Hypothalamus (tissue), 51 donors: ENCODE measurements at places on chromosomes 4 and X.

GRCh38 chr4:183430317-183430993, 14.0 kb upstream of the CDKN2AIP start:
- DNase-seq = no peak

DNA sequence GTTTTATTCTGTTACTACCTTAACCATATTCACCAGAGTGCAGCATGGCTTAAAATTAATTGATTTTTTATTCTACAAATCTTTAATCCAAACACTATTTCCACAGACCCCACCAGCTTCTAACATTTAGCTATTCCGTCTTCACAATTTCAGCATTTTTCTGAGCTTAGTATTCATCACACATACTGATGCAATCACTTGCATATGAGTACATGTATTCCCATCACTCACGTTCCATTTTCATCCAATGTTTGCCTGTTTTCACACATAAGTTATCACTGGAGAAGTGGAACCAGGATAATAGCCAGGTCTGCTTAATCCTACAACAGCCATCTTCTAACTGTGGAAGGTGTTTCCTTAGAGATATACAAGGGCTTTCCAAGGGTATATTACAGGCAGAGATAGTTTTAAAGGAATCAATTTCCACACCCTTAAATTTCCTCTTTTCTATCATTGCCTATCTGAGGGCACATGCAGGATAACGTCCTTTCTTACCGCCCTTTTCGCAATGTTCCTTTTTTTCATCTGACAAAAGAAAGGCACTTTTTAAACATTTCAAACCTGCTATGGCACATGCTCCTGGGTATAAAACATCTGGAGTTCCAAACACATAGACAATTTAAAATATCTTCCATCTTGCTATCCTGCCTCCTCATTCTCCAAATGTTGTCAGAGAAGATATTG, 115.8 kb downstream of the CORIN start:
- no peak for DNase-seq

DNA sequence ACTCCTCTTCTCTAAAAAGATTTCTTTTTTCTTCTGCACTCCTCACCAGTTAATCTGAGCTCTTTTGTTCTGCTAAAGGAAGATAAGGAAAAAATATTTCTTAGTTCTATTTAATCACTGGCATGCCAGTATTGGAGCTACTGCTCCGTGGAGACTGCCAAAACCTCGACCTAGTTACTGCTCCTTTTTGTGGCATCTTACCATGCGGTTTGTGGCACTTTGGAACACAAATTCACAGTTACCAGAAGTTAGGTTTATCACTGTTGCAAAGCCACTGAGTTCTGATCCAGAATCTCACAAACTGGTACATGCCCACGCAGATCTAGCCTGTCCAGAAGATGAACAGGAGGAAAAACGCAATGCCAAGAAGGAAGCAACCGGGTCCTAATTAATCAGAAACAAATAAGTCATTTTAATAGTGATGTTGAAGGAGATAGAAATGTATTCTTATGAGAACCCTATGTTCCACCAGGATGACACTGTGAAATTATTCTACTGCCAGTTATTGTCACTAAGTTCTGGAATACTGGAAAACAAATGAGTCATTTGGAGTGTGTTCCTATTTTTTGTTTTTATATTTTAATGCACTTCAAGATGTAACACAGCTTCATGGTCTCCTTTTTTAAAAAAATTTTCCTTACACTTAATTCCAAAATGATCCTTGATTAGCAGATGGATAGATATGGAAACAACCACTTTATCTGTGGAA, 106.7 kb upstream of the GK2 start:
- no peak for DNase-seq

DNA sequence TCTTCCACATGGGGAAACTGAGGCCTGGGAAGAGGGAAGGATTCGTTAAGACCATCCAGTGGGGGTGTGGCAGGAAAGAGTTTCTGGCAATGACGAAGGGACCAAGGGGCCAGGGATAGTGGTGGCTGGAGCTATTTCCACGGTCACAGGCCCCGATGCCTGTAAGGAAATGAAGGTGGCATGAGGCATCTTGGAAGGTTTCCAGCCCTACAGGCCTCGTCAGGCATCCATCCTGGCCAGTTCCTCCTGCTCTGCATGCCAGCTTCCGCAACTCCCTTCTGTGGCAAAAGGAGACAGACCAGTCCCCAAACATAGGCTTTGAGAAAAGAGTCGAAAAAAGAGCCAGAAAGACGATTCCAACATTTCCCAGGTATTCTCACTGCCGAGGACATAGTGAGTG, 9.2 kb upstream of the C4orf50 start:
- no peak for DNase-seq

DNA sequence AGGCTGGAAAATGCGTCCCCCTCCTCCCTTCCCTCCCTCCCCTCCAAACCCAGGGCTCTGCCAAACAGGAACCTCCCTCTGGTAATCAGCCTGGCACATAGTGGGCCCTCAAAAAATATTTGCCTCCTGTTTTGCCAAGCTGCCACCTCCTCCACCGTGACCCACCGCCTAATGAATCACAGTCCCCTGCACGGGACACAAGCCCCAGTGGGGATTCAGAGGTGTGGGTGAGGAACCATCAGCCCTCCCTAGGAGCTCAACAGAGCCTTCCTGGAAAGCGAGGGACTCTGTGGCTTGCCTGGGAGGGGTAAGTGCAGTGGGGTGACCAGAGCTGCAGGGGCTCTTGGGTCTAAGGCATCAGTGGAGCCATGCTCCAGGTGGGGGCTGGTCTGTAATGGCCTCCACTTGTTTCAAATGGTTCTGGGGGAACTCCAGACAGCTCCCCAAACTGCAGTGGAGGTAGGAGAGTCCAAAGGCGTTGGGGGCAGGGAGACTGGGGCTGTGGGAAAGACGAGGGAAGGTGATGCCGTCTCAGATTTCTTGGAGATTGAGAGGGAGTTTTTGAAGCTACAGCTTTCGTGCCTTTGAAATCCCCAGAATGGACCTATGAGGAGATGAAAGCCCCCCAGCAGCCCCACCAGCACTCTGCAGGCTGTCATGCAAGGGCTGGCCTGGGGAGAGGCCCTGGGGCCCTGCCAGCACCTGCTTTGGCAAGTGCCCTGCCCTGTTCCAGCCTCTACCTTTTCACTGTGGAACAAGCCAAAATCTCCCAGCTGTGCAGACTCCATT, 1.0 kb upstream of the PPP2R2C start:
- DNase-seq = no peak

DNA sequence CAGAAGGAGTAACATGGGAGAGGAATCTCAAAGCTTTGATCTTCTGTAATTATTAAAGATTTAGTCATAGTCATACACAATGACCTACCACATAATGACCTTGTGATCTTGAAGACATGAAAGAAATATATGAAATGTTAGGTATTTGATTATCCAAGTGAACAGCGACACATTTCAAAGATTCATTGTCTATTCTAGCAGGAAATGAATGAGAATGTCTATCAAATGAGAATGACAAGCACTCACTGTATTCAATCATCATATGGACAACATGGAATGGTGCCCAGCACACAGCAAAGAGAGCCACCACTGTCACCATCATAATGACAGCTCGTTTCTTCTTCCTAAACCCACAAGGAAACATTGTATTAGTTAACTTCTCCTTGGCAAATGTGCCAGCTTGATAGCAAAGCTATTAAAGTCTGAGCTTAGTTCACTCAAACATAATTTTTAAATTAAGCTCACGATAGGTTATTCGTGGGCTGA, 50.6 kb downstream of the QRFPR start:
- DNase-seq = no peak

DNA sequence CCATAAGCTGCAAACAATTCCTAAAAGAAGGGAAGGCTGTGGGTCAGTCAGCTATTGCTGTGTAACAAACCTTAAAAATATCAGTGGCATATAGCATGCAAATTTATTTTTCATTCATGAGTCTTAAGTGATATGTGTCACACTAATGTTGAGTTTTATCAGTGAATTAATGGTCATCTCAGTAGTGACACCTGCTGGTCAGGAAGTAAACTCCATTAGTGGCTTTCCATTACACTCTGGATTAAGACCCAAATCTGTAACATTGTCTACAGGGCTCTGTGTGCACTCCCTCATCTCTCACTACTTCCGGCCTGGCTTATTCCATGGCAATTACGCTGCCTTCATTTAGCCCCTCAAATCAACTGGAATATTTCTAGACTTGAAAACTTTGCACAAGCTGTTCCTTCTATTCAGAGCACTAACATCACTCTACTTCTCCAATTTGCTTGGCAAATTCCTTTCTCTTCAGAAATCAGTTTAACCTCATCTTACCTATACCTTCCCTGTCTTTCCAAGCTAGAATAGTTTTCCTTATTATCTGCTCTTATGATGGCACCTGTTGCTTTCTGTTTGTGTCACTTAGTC, 217.3 kb upstream of the TAPT1 start:
- DNase-seq = no peak

GRCh38 chrX:136200466-136200865, 50.7 kb downstream of the MAP7D3 start:
- no peak for DNase-seq

DNA sequence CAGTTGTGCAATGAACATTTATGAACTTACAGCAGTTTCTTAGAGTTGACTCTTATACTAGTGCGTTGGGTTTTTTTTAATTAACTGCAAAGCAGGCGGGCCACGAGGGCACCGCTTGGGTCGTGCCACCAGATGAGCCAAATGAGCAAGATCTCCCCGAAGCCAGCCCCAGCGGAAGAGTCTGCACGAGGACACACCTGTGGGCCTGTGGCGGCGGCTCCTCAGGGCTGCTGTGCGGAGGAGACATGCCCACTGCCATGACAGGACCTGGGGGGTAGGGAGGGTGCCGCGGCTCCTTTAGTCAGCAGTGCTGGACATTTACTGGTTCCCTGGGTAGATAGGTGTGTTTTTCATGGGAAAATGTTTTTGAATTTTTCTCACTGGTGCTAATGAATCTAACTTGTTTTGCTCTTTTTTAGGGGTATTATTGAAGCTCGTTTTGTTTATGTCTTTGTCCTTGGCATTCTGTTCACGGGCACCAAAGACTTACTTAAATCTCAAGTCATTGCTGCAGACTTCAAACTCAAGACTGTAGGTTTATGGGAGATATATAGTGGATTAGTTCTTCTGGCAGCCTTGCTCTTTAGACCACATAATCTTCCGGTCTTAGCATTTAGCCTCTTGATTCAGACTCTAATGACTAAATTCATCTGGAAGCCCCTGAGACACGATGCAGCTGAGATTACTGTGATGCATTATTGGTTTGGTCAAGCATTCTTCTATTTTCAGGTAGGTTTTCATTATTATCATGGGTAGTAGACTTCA, 31.2 kb downstream of the PIGG start:
- DNase-seq = no peak

DNA sequence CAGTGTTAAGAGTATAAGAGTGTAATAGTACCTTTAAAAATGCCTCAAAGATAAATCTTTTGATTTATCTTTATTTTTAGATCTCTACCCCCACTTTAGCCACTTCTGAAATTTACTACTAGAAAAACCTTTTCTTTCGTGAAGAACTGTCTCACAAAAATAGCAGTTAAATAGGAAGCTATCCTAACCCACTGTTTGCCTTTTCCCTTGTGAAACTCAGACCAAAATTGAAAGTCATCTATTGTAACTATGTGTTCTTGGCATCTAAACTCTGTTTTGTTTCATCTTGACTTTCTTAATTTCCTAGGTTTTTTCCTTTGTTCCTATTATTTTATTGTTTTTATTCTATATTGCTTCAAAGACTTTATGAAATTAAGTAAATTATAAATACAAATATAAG, 7.8 kb upstream of the TMEM144 start:
- DNase-seq = no peak

GRCh38 chrX:66016905-66017658, 22.8 kb downstream of the VSIG4 start:
- no peak for DNase-seq

DNA sequence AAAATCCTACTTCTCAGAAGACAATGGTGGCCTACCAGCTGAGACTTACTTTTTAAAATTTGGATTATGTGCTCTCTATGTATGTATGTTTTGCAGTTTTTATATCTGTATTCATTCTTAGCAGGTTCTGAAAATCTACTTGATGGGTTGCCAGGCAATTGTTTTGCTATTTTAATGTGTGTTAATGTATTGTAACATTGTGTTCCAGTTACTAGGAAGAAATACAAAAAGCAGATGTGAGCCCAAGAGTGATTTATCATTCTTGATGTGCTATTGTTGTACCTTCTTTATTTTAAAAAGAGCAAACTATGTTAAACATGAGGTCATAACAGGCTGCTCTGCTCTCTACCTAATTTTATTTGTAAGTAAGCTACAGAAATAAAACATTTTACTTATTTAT, 81.9 kb downstream of the REPS2 start:
- DNase-seq = no peak

DNA sequence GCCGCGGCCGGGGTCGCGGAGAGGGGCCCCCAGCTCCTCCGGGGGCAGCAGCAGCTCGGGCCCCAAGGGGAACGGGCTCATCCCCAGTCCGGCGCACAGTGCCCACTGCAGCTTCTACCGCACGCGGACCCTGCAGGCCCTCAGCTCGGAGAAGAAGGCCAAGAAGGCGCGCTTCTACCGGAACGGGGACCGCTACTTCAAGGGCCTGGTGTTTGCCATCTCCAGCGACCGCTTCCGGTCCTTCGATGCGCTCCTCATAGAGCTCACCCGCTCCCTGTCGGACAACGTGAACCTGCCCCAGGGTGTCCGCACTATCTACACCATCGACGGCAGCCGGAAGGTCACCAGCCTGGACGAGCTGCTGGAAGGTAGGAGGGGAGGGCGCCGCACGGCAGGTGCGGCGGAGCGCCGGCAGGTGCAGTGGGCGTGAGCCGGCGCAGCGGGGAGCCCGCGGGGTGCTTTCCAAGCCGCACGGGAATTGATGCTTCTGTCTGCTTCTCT, 886 bp downstream of the DCLK2 start:
- peak; percentile 13 for DNase-seq

- DNase-seq = no peak
Measured at GRCh38 chr4:36164900-36165630, 79.2 kb downstream of the ARAP2 start.

GRCh38 chr4:47624031-47624441, 139.0 kb downstream of the ATP10D start:
- DNase-seq = no peak
